ENCODE measurements at places on chromosomes 4 and X.

GRCh38 chrX:38770152-38770551, 31.1 kb upstream of the MID1IP1 start:
- no peak for DNase-seq

- DNase-seq: no peak
These were observed 102.9 kb downstream of the COX18 start for GRCh38 chr4:72966652-72967051.

DNA sequence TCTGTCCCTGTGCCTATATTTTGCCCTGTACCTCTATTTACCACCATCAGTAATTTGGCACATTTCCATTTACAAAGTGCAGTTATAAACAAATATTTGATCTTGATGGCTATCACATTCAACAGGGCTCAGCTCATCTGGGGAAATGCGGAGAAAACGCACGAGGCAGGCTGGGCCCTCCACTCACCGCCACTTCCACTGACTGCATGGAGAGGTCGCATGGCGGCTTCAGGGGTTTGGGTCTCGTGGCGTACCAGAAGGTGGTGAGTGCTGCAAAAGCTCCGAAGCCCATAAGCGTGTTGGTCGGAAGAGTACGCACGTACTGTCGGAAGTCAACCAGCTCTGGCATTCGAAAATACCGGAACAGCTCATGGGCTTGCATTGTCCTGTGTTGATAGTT, 22.6 kb downstream of the ACSL1 start:
- no peak for DNase-seq

- no peak for DNase-seq
These were observed 117.0 kb downstream of the RAPGEF2 start for GRCh38 chr4:159219862-159220261.

DNA sequence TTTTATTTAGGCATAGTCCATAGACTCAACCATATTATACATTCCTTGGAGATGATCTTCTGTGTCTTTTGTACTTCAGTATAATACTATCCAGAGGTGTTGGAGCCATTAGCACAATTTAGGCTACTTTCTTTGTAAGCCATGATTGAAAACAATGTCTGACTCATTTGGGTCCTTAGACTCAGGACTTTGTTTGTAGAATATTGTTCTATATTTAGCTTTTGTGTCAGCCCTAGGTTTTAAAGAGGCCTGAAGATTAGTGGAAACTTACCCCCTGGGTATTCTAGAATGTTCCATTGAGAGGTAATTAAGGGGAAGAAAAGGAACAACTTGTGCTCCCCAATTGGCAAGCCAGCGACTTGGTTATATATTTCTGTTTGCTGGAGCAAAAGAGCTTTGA, 145.2 kb upstream of the SCML1 start:
- no peak for DNase-seq

GRCh38 chrX:107755721-107756120, 19.9 kb downstream of the TSC22D3 start:
- DNase-seq: no peak

- DNase-seq: no peak
These were observed 181.8 kb upstream of the POF1B start for GRCh38 chrX:85561231-85561630.

DNA sequence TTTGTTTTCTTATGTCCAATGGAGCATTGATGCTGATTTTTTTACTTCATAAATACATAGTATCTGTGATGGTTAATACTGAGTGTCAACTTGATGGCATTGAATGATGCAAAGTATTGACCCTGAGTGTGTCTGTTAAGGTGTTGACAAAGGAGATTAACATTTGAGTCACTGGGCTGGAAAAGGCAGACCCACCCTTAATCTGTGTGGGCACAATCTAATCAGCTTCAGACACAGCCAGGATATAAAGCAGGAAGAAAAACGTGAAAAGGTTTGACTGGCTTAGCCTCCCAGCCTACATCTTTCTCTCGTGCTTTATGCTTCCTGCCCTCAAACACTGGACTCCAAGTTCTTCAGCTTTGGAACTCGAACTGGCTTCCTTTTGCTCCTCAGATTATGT, 230.6 kb upstream of the SPRY1 start:
- no peak for DNase-seq

DNA sequence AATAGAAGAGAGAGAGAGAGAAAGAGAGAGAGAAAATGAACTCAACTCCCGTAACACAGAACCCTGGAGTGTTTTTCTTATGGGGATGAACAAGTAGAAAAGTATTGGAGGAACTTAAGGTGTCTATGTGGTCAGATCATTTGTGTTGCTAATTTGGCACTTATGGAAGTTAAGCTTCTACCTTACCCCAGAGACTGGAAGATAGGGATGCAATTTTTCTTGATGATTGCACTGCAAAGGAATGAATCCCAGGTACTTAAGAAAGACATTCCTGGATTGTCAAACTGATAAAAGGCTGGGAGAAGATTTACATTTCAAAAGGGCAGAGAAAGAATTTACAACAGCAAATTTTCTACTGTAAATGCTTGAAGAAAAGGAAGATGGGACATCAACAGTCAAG, 57.2 kb downstream of the MAP9 start:
- no peak for DNase-seq

- no peak for DNase-seq
These were observed 154.2 kb upstream of the PRDX4 start for GRCh38 chrX:23513121-23513520.

Measured in COLO829 (cell line).